SW 1271 (cell line): ENCODE measurements at places on chromosomes 3 and 15.

DNA sequence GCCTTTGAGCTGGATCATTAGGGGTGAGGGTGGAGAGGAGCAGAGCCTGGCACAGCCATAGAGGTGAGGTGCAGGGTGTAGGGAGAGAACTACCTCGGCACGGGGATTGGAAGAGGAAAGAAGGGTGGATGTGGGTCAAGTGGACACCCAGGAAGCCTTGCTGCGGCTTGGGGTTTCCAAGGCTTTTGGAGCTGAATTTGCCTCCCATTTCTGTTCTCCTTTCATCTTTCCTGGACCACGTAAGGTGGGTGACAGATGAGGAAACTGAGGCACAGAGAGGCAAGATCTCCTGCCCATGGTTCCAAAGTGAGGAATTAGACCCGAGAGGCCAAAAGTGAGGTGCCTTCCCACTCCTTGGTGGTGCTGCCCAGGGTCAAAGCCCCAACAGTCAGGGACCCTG, 35.4 kb upstream of the SFMBT1 start:
- DNase-seq = no peak

DNA sequence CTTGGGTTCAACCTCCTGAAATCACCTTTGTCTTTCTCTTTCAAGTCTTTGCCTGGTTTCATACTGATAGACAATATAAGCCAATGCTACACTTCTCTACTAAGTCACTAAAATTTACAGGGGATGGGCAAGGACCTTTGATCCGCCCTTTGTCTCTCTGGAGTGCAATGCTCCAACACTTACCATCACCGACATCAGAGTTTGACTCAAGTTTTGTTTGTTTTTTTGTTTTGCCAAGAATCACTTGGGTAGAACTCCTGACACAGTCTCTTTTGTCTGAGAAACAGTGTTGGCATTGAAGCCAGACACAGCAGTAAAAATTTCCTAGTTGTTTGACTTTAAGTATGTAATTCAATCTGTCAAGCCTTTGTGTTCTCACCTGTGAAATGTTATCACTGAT, 29.3 kb downstream of the NFKBIZ start:
- no peak for DNase-seq

GRCh38 chr3:131560795-131561194, 58.0 kb upstream of the MRPL3 start:
- DNase-seq = no peak

DNA sequence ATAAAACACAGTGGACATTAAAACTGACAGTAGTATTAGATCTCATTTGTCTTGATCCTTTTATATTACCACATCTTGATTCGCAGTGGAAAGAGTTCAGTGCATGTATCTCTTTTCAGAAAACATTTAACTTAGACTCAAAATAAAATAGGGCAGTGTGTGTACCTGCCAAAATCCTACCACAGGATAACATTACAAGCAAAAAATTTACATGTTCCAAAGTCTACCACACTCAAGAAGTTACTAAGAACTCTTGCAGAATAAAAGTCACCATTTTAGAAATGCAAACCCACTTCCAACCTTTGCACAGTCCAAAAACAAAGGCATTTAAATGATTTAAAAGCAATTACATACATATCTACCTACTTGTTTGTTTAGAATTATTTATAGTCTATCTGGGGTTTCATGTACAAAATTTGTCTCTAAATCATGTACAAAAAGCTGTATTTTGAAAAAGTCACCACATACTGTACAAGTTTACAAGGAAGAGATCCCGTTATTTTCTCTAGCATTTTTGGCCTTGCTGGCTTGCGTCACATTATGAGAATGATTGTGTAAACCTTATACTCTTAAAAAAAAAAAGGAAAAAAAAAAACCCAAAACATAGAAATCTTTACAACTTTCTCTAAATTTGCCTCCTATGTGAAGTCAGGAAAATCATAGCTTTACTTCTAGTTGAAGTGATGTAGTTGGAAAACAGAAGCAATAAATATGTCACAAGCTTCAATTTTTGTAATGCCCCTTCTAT, 153.8 kb downstream of the ADAM10 start:
- no peak for DNase-seq

GRCh38 chr3:153169793-153170383, 7.9 kb downstream of the RAP2B start:
- DNase-seq = peak; percentile 10
